ENCODE measurements at places on chromosomes 12 and 14. TPM values are rescaled to one million over a fixed set of nuclear protein-coding genes. Genes with fewer than 3 reads are reported as not detected.
A peak's percentile ranks its signal among the peaks of the same experiment; 100 is the strongest.

DNA sequence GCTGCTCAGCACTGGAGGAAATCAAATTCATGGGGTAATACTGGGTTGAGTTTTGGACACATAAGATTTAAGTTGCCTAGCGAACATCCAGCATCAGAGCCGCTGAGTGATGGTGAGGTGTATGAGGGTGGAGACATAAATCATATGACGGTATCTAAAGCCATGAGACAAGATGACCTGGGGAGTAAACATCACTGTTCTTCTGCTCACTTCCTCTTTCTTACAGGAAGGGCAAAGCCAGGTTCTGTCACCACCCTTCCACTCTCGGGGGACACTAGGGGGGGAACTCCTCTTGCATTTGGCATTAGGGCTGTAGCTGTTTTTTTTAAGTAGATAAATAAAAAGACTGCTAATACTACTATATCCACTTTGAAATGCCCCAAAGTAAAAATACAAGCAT is 24.0 kb downstream of the PRDM4 start:
- no peak for DNase-seq

DNA sequence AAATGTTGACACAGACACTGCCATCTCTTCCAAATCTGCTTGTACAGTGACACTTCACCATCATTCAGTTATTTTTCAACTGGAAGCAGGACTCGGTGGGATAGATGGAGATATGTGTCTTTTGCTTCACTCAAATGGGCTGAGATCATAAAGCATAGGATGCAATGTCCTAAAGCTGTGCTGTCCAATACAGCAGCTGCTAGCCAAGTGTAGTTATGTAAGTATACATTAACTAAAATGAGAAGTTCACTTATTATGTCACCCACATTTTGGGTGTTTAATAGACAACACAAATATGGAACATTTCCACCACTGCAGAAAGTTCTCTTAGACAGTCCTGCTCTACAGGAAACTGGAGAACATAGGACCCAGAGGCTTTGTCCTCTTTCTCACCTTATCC is 43.6 kb downstream of the AREL1 start:
- DNase-seq, result no peak

DNA sequence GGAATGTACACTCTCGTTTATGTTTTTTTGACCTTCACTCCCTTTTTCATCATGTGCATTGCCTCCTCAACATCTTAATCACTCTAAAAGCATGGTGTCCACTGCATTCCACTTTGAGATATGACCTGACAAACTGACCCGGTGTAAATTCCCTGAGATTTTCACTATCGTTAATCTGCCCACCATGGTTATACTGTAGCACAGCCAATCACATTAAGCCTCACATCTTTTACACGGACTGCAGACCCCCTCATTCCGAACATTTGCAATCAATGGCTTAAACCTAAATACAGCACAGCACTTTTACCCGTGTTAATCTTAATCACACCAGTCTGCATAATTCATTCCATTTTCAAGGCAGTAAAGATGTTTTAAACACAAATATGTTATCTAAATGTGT is 2.4 kb downstream of the RERG start:
- no peak for DNase-seq

GRCh38 chr12:85394809-85395208 is 114.8 kb downstream of the ALX1 start:
- no peak for DNase-seq

DNA sequence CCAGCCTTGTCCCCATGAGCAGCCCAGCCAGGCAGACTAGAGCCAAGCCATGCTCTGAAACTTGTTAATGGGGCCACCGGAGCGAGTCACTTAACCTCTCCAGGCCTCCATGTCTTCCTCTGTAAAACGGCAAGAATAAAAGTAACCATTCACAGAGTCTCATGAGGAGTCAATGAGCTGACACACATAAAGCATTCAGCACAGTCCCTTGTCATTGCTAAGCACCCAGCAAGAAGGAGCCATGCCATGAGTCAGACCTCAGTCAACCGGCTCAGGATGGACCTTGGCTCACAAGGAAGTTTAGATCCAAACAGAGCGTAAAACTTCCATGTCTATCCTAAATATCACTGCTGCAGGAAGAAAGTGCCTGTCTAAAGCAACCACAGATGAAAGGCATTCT is 10.6 kb downstream of the FICD start:
- peak; percentile 86 for DNase-seq

DNA sequence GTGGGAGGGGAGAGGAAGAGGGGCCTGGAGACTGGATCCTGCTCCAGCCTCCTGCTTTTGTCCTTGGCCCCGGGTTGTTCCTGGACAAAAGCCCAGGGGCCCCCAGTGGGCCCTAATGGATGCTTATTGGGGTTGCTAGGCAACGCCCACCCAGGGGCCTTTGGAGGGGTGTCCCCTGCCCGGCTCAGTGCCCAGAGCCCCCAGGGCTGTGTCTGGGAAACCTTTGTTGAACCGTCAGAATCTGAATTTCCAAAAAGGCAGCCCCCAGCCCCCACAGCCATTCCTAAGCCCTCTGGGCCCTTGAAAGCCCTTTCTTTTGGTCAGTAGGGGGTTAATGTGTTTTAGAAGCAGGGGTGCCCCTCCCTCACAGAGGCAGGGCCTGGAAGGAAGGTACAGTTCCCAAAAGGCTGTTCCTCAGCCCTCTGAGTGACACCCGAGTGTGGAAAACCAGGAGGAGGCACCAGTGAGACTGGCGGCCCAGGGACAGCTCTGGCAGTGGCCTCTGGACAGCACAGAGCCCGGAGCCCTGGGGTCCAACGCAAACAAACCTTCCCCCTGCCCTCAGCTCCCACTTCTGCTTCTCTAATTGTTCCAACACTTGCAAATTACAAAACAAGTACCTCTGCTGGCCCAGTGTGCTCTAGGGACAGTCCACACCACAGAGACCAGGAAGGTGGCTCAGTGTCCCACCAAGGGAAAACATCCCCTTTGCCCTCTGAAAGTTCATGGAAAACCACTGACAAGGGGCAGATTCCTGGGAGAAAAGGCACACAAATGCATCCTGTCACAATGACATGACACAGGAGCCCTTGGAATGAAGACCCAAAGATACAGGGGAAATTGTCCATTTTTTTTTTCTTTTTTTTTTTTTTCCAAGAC is 19.4 kb downstream of the HHIPL1 start:
- no peak for DNase-seq

DNA sequence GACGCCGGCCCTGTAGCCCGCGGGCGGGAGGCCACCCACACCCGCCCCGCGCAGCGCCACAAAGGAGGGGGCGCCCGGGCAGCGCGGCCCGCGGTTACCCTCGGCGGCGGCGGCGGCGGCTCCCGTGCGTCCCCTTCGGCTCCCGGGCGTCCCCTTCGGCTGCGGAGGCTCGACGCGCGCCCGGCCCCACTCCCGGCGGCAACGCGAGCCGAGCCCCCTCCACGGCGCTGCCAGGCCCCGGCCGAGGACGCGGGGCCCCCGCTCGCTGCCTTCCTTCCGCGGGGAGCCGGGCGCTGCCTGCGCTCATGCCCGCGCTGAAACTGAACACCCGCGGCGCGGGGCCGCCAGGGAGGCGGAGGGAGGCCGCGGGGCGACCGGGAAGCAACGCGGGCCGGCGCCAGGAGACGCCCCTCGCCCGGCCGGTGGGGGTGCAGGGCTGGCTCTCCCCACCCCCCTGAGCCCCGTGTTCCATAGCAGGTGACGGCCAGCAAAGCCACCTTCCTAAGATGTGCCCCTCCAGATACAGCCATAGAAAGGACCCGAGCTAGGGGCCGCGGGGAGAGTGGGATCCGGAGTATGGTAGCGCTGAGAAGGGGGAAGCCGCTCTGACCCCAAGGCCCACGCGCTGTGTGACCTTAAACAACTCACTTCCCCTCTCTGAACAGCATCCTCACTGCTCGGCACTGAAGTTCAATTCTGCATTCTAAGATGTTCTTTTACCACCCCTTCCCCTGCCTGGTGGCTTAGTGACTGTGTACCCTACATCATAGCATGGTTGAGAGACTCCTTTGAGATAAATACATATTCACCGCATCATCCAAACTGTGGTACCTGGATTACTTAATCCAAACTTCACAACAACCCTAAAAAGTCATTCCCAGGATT is 42.8 kb downstream of the KDM2B start:
- no peak for DNase-seq

- no peak for DNase-seq
These were observed 27.8 kb downstream of the HECTD4 start for GRCh38 chr12:112354399-112354798.

DNA sequence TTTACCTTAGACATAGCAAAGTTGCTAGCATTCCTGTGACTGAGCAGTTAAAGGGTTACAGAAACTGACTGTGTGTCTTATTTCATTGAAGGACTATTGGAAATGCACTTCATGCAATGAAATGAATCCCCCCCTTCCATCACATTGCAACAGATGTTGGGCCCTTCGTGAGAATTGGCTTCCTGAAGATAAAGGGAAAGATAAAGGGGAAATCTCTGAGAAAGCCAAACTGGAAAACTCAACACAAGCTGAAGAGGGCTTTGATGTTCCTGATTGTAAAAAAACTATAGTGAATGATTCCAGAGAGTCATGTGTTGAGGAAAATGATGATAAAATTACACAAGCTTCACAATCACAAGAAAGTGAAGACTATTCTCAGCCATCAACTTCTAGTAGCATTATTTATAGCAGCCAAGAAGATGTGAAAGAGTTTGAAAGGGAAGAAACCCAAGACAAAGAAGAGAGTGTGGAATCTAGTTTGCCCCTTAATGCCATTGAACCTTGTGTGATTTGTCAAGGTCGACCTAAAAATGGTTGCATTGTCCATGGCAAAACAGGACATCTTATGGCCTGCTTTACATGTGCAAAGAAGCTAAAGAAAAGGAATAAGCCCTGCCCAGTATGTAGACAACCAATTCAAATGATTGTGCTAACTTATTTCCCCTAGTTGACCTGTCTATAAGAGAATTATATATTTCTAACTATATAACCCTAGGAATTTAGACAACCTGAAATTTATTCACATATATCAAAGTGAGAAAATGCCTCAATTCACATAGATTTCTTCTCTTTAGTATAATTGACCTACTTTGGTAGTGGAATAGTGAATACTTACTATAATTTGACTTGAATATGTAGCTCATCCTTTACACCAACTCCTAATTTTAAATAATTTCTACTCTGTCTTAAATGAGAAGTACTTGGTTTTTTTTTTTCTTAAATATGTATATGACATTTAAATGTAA is 31.5 kb downstream of the MDM2 start:
- DNase-seq, result no peak

- DNase-seq, result peak; percentile 59
These were observed at the start of gene MGST1 for GRCh38 chr12:16347391-16348298. Gene MGST1 (plus strand): TSS chr12:16347645. CDS start chr12:16354253, 6,608 bp downstream.

DNA sequence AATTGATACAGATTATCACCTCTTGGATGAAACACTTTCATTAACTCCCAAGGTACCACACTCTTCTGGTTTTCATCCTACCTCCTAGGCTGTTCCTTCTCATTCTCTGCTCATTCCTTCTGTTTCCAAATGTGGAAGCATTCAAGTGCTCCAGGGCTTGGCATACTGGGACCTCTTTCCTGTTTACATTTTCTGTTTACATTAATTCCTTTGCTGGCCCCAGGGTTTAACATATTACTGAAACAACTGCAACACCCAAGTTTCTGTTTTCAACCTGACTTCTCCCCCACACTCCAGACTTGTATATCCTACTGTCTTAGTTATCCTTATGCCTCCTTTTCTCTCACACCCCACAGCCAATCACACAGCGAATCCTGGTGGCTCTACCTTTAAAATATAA is 386.3 kb upstream of the GARIN6 start:
- DNase-seq, result no peak

- DNase-seq, result no peak
These were observed 109.8 kb upstream of the BCAT1 start for GRCh38 chr12:25058658-25059058.

GRCh38 chr12:81350309-81350708 is 272.4 kb downstream of the ACSS3 start:
- DNase-seq, result no peak

- peak; percentile 43 for DNase-seq
These were observed 41.6 kb downstream of the ITPR2 start for GRCh38 chr12:26791301-26791791.

DNA sequence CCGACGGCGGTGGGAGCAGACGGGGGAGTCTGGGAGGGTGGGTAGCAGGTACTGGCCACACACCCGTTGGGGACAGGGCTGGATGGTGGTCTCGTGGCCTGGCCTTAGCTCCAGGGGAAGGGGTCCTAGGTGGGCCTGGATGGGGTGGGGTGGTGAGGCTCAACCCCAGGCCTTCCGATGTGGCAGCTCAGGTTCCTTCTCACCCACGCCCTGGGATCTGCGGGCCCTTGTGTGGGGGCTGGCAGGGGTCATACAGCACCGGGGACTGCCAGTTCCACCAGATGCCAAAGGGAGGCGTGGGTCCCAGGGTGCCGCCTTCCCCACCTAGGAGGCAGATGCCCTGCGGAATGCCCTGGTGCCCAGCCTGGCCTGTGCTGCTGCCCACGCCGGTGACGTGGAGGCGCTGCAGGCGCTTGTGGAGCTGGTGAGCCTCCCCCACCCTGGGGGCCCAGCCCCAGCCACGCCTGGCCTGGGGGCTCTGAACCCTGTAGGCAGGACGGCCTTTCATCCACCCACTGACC is 21.0 kb downstream of the ASPG start:
- no peak for DNase-seq

DNA sequence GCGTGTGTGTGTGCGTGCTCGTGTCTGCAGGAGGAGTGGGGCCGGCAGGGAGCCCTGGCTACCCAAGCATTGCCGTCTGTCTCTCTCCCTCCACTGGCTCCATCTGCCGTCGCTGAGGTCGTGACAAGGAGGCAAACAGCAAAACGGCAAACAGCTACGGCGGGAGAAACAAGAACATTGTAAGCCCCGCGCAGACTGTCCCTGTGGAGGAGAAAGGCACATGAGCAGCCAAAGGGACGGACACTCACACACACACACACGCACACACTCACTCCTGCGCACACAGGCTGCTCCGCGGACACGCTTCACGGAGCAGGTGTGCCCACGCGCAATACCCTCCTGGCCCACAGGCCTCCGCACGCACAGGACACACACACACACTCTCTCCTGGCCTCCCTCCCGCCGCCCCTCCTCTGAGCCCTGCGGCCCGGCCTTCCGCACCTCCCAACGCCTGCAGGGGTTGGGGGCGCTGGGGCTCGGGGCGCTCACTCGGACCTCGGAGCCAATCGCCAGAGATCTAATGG is 905 bp downstream of the CISTR start:
- DNase-seq, result peak; percentile 19

SUPT16H gene
- total RNA-seq, result 134 TPM

NRIP2 gene
- total RNA-seq, result 0.18 TPM

TSPAN19 gene
- total RNA-seq, result not detected

TSHR gene
- total RNA-seq, result not detected

SLCO1A2 gene
- total RNA-seq, result not detected

LDHB gene
- total RNA-seq, result 623 TPM

Data from IMR-90 (cell line).